GM10248 (cell line): ENCODE measurements at places on chromosomes 3 and 15.

DNA sequence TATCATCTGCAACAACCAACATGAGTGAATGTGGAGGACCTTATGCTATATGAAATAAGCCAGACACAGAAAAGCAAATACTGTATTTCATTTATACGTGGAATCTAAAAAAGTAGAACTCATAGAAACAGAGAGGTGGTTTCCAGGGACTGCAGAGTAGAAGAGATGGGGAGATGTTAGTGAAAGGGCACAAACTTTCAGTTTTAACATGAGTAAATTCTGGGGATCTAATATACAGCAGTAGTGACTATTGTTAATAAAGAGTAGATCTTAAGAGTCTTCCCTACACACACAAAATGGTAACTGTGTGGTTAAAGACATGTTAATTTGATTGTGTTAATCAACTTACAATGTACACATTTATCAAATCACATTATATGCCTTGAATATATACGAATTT is 20.9 kb upstream of the MELTF start:
- peak; percentile 53 for DNase-seq

DNA sequence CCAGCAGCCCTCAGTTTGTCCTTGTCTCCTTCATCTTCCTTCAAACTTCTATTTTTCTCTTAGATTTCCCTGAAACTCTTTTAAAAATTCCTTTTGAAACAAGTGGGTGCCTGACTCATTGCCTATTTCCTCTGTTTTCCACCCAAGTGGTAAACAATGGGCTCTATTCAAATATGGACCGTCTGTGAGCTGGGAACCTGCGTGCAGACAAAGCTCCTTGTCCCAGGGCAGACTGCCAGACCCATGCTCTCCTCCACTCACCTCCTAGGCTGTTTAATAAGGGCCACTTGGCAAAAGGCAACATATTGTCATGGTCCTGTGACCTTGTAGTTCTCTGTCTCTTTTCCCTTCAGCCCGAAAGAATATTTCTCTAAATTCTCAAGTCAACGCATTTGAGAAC is 332.7 kb upstream of the THBS1 start:
- no peak for DNase-seq

DNA sequence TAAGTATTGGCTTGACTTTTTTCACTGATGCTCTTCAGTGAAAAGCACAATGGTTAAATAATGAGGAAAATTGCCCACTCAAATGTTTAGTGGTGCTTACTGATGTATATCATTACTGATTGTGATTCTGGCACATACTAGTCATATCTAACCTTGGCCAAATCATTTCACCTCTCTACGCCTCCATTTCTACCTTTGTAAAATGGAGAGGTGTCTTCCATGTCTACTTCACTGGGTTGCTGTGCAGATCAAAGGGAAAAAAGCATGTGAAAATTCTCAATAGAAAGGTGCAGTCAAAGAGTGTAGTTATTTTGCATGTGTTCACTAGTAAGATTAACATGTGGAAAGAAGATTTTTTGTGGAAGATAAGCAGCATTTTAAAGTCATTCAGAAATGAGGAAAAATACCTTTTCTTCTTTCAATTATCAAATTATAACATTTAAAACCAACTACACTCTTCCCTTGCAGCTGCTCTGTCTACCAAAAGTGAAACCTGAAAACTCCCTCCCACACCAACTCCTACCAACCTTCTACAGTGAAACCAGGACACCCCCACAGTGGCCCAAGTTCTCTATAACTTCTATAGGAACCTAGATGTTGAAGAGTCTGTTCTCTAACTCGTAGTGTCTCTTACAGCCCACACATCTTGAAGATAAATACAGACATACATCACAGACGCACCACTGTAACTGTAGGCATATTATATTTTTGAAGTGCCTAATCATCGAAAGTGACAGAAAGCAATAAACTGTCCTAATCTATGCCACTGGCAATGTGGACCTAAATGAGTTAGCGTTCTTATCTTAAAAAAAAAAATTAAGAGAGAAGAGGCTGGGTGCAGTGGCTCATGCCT is 1.4 kb downstream of the CD200R1 start:
- DNase-seq, result peak; percentile 42

- no peak for DNase-seq
These were observed 40.8 kb downstream of the SEMA5B start for GRCh38 chr3:122986693-122987179.

DNA sequence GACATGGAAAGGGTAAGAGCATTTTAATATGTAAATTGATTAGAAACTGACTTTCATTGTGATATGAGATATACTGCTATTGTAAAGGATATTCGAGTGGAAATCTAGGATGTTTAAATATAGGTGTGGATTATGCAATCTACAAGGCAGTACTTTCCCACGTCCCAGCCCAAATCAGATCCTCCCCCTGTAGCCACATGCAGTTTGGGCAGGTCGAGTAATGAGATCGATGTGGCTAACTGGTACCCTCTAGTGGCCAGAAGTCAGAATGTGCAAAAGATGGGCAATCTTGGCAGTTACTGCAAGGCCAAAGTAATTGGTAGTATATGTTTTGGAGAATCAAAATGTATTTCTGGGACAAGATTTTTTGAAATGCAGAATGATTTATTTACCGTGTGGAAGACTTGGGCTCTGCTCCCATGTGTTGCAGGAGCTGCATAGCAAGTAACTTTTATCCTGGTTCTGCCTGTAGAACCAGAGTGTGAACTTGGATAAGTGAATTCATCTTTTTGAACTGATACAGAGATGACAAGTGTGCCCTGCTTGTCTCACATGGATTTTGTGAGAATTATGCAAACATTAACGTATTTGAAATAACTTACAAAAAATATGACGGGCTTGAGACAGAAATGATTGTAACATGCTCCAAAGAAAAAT is 94.5 kb upstream of the ADAMTSL3 start:
- DNase-seq, result peak; percentile 68

DNA sequence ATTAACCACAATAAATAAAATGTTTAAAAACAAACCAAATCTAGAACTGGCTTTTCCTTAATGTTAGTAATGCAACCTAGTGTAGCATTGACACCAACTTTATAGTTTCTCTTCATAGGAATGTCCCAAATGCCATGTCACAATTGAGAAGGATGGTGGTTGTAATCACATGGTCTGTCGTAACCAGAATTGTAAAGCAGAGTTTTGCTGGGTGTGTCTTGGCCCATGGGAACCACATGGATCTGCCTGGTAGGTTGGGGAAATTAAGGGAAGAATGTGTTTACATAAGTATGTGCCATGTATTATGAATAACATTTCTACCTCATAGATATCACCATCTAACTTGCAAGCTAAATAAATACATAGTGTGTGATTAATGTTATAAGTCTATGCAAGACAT is 84.4 kb upstream of the GOLGA6B start:
- DNase-seq, result no peak

DNA sequence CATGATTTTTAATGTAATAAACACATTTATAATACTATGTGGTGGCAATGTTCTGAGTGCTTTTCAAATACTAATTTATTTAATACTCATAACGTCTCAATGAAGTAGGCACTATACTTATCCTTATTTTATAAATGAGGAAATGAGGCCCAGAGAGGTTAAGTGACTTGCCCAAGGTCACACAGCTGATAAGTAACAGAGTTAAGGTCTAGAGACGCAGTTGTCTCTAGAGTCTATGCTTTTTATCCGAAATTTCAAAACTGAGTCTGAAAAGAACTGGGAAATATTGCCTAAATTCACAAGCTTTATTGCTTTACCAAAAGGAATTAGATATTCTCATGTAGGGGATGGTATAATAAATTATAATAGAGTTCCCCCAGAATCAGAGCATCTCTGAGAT is 31.4 kb upstream of the MAGEF1 start:
- DNase-seq, result no peak

- DNase-seq, result no peak
These were observed 1109.6 kb upstream of the CADM2 start for GRCh38 chr3:83849106-83849730.

GRCh38 chr15:63931556-63931955 is 97.8 kb upstream of the HERC1 start:
- DNase-seq, result no peak

- DNase-seq, result no peak
These were observed 26.2 kb upstream of the TOP2B start for GRCh38 chr3:25690768-25691533.
